ENCODE measurements at places on chromosomes 6 and 20.
A peak's percentile ranks its signal among the peaks of the same experiment; 100 is the strongest.

DNA sequence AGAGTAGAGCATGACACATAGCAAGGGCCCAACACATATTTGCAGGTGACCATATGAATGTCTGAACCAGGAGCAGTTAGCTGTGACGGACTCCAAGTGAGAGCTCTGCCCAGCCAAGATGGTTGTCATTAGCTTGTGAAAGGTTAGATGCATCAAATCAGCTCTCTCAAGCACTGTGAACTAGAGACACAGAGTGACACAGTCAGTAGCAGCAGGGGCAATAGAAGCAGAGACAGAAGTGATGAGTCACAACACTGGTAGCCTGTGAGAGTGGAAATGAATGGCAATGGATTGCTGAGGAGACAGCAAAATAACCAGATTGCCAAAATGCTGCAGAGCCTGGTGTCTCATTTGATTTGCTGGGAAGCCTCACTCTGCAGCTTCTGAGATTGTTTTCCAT is 558.9 kb downstream of the PKHD1 start:
- DNase-seq = no peak

GRCh38 chr20:25042531-25043498 is 15.1 kb downstream of the ACSS1 start:
- DNase-seq = peak; percentile 82

DNA sequence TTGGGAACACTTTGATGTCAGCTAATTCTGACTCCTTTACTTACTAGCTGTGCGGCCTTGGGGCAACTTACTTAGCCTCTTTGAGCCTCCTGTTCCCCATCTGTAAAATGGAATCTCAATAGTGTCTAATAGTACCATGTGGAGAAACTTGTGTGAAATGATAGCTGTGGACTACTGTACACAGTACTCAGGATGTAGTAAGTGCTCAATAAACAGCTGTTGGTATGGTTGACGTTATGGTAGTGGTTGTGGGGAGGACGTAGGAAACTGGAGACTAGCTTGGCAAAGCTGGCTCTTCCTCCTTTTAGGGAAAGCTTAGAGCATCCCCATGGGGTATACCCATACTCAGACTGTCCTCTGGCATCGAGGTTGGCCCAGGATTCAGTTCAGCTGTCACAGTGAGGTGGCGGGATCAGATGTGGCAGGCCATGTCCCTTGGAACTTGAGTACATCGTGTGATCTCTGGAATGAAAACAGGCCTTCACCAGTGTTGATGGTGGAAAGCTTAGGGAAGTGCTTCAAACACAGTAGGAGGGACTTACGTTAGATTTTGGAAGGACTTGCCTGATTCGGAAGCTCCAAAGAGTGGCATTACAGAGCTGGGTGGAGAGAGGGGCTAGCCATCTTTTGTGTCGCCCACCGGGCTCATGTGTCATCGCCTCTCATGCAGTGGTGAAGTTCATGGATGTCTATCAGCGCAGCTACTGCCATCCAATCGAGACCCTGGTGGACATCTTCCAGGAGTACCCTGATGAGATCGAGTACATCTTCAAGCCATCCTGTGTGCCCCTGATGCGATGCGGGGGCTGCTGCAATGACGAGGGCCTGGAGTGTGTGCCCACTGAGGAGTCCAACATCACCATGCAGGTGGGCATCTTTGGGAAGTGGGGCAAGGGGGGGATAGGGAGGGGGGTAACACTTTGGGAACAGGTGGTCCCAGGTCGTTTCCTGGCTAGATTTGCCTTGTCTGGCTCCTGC is 7.1 kb downstream of the VEGFA start:
- DNase-seq = no peak

GRCh38 chr20:32973077-32973717 is 31.0 kb downstream of the SUN5 start:
- no peak for DNase-seq

DNA sequence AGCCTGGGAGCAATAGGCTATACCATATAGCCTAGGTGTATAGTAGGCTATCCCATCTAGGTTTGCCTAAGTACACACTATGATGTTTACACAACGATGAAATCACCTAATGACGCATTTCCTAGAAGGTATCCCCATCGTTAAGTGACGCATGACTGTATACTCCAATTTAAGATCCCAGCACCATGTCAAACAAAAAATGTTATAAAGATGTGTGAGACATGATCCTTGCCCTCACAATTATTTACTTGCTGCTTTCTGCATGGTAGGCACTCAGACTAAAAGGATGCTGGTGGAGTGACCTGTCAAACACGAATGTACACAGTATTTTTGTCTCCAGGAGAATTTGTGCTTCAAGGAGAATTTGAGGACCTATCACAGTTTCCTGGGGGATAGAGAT is 32.3 kb downstream of the SNAP25 start:
- DNase-seq = no peak

- no peak for DNase-seq
Measured at GRCh38 chr6:151679081-151679480, 128.4 kb upstream of the ESR1 start.

DNA sequence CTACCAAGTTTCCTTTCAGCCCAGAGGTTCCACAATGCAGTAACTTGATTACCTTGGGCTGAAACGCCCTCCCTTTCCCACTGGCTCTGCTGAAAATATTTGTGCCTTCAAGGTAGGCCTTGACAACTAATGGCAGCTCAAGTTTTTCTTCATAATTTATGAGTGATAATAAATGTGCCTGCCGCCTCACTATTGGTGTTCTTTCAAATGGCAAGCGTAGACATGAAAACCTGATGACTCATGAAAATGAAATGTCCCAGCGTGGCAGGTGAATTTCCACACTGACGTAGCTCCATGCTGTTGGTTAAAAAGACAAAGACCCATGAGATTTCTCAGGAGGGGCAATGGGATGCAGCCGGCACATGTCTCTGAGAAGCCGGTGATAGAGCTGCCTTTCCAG is 107.2 kb upstream of the GGTLC1 start:
- no peak for DNase-seq

GRCh38 chr6:170172825-170173256 is 118.0 kb downstream of the DLL1 start:
- no peak for DNase-seq

- DNase-seq = peak; percentile 40
Measured at GRCh38 chr6:29011276-29011734, 6.2 kb upstream of the ZNF311 start.

DNA sequence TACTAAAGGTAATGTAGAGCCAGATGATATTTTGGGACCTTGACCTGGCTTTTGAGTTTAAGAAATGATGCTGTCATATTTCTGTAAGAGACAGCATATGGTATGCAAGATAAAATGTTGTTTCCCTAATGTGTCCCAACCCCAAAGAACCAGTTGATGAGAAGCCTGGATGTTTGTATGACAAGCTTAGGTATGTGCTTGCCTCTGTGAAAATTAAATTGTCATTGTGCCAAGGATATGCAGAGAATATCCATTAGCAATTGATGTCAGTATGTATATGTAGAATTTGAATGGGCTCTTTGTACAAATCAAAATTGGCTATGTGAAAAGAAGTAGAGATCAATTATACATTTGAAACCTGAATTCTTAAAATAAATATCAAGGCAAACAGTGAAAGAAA is 650.8 kb upstream of the EYS start:
- no peak for DNase-seq

DNA sequence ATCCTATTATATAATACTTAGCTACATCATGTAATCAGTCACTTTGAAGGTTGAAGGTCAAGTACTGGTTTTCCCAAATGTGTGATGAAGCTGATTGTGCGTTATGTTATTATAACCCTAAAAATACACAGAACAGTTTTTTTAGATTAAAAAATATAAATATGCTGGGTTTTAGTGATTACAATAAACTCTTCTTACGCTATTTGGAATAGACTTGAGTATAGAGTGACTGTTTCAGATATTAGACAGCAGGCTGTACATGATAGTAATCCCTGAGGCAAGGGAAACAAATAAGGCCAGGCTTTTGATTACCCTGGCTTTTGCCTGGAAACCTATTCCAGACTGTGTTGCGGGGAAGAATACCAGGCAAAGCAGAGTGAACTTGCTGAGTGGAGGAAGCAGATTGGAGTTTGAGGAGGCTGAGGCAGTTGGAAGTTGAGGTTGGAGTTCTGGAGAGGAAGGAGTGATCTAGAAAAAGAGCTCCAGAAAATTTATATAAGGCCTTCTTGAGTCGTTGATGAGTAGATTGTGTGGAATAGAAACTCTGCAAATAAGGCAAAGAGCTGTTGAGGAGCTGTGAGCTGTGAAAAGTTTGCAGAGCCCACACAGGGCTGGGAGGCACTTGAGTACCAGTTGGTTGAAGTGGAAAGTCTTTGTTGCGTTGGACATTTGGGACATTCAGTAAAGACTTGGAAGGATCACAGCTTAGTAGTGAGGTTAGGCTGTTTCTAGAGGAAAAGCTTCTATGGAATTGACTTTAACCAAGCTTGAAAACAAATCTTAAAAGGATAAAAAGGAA is 26.4 kb downstream of the MAP3K4 start:
- no peak for DNase-seq

DNA sequence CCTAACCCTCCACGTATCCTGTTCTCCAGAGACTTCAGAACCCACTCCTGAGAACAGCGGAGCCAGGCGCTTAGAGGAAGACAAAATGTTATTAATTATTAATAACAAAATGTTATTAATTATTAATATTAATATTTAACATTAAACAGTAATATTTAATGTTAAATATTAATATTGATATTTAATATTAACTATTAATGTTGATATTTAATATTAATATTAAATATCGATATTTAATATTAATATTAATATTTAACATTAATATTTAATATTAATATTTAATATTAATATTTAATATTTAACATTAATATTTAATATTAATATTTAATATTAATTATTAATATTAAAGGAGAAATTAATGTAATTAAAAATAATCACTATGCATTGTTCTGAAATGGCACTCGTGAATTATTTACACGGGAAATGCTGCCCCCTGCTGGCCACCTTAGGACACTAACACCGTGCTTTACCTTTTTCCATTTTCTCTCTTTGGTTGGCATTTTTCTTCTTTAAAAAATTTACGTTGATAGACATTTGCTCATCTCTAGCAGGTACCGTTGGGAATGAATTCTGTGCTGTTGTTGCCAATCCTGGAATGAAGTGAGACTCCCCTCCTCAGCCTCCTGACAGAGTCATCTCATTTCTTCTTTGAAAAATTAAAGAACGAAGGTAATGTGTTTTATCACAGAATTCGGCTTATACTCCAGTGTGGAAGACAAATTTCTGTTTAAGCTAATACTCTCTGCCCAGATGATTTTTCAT is 7.5 kb upstream of the GGTLC1 start:
- peak; percentile 23 for DNase-seq

GRCh38 chr6:1500913-1501312 is 108.8 kb upstream of the FOXC1 start:
- DNase-seq = no peak

DNA sequence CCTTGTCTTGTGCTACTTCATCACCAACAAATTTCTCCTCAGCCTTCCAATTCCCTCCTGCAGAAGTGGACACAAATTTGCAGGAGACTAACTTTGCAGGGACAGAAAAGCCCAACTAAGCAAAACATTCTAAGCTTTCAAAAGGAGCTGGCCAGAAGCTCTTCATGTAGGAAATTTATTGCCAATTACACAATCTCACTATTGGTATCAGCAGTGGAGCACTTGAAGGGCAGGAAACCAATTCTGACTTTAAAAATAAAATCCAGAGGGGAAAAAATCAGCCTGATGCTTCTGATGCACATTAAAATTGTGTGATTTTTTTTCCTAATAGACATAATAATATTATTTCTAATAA is 193.3 kb downstream of the LY86 start:
- DNase-seq = no peak

DNA sequence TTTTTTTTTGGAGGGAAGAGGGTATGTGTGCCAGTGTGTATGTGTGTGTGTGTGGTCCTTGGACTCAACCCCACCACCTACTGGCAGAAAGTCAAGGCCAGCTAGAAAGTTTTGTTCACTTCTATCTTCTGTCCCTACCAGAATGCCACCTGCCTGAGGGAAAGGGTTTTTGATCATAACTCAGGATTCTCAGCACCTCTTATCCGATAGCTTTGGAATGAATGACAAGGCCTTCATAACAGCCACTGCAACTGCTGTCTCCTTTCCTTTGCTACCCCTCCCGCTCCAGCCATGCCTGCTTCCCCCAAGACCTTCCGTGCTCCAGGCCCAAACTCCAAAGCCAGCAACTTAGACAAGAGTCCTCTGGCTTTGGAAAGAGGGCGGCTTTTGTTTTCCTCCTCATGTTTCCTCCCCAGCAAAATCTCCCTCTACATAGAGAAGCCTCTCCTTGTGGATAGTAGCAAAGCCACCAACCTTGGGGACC is 18.7 kb downstream of the BTN3A1 start:
- DNase-seq = peak; percentile 33
